Stomach (tissue), 19 donors: ENCODE measurements at places on chromosomes 2 and 18. TPM values are rescaled to one million over a fixed set of nuclear protein-coding genes. Genes with fewer than 3 reads are reported as not detected.

DNA sequence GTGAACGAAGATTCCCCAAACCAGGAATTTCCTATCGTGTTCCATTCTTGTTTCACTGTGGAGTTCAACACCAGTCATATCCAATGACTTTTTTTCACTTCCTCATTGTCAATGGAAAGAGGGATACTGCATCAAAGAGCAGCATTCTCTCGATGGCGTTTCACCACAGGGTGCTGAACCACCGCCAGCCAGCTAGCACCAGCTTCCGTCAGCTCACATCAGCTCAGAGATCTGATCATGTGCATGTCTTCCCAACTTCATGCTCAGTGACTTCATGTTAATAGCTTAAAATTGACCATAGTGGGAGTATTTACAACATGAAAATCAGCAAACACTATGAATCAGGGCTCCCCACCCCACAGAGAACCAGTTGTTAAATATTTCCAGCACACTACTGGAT lies 359.9 kb downstream of the TNS1 start:
- DNase-seq = no peak
- no peaks in the 10 kb centered on the region for H3K27me3 ChIP-seq
- no peak overlapping the region for H3K27ac ChIP-seq
- no peaks in the 10 kb centered on the region for H3K4me1 ChIP-seq
- H3K4me3 ChIP-seq = no peak overlapping the region

- H3K36me3 ChIP-seq = no peaks in the 10 kb centered on the region
- no peak overlapping the region for H3K4me3 ChIP-seq
- no peak overlapping the region for H3K27ac ChIP-seq
These were observed 28.6 kb downstream of the SNTG2 start for GRCh38 chr2:979069-979928.

PLGLB1 gene
- not detected for total RNA-seq

DNA sequence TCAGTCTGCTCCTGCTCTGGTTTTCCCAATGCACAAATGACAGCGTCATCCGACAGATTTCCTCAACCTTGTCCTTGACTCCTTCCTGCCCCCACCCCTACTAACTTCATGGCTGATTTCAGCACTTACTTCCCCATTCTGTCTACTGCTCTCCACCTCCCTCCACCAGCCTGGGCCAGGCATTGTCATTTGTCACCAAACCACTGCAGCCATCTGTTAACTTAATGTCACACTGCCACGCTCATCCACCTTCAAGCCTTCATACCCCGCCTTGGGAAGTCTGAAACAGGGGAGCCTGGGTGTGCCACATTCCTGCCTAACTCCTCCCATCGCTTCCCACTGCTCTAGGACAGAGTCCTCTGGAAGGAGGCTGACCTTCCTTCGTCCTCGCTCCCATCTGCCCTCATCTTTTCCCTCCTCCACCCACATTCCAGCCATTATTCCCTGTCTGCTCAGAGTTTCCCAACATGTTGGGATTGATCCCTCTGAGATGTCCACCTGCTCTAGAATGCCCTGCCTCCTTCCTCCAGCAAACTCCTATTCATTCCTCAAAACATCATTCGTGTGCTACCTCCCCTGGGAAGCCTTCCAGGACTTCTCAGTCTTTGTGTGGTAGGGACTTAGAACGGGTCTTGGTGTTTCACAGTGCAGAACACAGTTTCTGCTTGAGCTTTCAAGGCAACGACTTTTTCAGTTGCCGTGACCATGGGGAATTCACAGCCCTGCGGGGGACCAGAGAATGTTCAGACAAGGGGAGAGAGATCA lies 42.2 kb upstream of the SMAD7 start:
- H3K27me3 ChIP-seq = no peaks in the 10 kb centered on the region
- no peak for DNase-seq
- H3K36me3 ChIP-seq = no peaks in the 10 kb centered on the region
- H3K4me3 ChIP-seq = no peak overlapping the region
